Fibroblast of mammary gland (primary cell): ENCODE measurements at places on chromosomes 12 and 14.

DNA sequence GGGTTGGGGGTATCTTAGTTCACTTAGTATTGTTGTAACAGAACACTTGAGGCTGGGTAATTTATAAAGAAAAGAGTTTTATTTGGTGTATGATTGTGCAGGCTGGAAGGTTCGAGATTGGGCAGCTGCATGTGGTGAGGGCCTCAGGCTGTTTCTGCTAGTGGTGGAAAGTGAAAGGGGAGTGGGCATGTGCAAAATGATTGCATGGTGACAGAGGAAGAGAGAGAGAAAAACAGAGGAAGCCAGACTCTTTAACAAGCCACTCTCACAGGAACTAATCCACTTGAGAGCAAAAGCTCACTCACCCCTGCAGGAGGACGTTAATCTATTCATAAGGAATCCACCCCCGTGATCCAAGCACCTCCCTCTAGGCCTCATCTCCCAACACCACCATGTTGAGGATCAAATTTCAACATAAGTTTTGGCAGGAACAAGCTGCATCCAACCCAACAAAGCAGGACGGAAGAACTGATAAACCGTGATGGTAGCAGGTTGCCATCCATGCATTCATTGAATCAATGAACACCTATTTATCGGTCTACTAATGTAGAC, 165.0 kb upstream of the GZMB start:
- DNase-seq, result no peak

GRCh38 chr14:45144658-45145057, 8.9 kb downstream of the FANCM start:
- DNase-seq, result no peak

DNA sequence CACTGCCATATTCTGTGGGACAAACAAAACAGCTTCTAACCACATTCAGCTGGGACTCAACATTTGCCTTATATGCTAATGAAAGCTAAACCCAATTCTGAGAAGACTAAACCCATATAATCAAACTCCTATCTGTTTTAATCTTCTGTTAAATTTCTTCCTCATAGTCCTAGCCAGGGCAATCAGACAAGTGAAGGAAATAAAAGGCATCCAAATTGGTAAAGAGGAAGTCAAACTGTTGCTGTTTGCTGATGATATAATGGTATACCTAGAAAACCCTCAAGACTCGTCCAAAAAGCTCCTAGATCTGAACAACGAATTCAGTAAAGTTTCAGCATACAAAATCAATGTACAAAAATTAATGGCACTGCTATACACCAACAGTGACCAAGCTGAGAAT, 157.1 kb downstream of the PHLDA1 start:
- DNase-seq, result no peak

- no peak for DNase-seq
Measured at GRCh38 chr12:39392154-39392925, 50.6 kb downstream of the KIF21A start.

GRCh38 chr14:88424573-88424972, 39.1 kb downstream of the SPATA7 start:
- peak; percentile 60 for DNase-seq

- no peak for DNase-seq
Measured at GRCh38 chr14:102620413-102620812, 28.0 kb downstream of the RCOR1 start.

- DNase-seq, result peak; percentile 89
Measured at GRCh38 chr12:2295941-2296461, 243.2 kb downstream of the CACNA1C start.

DNA sequence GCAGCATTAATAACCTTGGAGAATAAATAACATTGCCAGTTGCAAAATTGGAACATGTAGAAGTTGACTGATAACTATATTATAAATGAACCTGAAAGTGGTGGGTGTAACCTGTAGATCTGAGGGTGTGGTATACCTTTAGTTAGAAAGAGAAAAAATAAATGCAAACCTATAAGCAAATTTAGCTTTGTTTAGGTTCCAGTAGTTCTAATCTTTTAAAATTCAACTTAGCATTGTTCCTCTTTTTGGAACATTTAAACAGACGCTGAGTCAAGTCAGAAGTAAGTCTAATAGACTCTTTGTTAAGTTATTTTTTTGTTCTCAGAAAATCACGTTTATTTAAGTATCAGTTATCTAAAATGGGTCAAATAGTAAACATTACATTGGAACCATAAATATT, 120.0 kb downstream of the DNAI7 start:
- DNase-seq, result no peak

DNA sequence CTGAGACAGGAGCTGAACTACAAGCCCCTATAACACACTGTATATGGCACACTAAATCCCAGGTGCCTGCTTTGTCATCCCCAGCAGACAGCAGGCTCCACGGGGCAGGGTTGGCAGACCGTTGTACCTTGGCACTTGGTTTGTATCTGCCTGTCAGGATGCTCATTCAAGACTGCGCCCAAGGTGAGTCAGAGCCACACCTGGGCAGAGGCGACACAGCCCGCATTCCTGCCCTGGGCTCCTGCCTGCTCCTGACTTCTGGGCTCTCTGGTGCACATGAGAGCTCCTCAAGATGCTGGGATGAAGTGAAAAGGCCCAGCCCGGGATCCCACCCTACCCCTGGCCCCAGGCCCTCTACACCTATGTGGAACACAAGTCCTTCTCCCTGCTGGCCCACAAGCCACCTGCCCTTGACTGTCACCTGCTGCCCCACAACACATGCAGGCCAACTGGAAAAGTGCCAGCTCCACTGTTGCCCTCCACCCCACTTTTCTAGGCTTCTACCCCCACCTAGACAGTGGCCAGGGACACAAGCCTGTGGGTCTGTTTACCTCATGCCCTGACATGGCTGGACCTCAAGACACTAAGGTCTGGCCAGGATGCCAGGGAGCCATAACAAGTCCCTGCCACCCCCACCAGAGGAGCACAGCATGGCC, 30.8 kb upstream of the PNMA1 start:
- no peak for DNase-seq

DNA sequence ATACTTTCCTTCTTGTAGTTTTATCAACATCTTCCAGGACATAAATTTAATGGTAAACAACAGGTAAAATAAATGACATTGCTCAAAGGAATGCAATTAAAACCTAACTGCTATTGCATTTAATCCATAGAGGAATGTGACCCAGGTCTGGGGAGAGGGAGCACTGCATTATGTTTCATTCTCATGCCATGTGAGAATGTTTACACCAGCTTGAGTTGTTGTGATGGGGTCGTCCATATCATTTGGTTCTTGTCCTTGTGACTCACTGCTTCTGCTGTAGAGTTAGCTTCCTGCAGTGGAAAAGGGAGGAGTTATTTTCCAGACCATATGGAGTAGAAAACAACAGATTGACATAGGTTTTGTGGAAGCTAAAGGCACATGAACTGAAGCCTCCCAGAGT, 129.3 kb upstream of the PMCH start:
- peak; percentile 2 for DNase-seq

GRCh38 chr14:54566410-54567223, at the start of gene SAMD4A:
TSS of gene SAMD4A (plus strand) at chr14:54567128. CDS start at chr14:54567917, 789 bp downstream.
- peak; percentile 84 for DNase-seq

- DNase-seq, result no peak
Measured at GRCh38 chr14:76376409-76376877, 506 bp downstream of the ESRRB start.

DNA sequence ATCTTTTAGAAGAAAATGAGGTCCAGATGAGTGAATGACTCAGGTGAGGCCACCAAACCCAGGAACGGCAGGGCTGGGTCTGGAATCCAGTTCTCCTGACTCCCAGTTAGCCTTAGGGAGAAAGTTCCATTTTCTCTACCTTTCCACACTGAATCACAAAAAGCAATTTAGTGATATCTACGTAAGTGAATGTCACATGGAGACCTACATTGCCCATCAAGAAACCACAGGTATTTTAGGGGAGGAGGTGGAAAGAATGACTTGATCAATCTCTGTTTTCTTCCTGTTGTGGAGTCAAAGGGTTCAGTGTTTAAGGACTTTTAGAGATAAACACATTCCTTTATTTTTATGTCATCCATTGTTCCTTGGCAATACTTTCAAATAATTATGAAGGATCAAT, 106.9 kb upstream of the PTPRB start:
- DNase-seq, result peak; percentile 2

DNA sequence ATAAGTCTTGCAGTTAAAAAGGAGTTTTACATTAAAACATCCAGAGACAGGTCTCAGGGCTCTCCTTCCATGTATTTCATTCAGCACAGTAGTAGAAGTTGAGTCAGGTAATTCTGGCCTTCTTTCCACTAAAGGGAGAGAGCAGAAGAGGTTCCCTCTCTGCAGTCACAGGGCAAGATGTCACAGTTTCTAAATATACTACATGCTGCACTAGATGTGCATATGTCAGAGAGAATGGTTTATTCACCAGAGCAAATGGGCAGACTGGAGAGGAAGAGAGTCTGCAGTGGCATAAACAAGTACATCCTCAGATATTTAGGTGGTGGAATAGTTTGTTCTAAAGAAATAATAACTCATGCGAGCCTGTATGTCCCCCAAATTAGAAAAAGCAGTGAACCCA, 132.0 kb downstream of the KICS2 start:
- DNase-seq, result no peak

GRCh38 chr12:10855807-10856206, 6.5 kb upstream of the PRR4 start:
- DNase-seq, result no peak

GRCh38 chr12:9721394-9722092, 11.4 kb downstream of the CLECL1 start:
- DNase-seq, result peak; percentile 59

- peak; percentile 77 for DNase-seq
Measured at GRCh38 chr12:6370994-6371754, 4.2 kb downstream of the SCNN1A start.
